ENCODE measurements at places on chromosomes 13 and 19.

GRCh38 chr13:44064357-44064756, 184.7 kb downstream of the LACC1 start:
- DNase-seq, result no peak

GRCh38 chr13:20424949-20425348, 100.7 kb downstream of the CRYL1 start:
- no peak for DNase-seq

GRCh38 chr13:38803531-38803930, 116.7 kb downstream of the FREM2 start:
- DNase-seq, result no peak

DNA sequence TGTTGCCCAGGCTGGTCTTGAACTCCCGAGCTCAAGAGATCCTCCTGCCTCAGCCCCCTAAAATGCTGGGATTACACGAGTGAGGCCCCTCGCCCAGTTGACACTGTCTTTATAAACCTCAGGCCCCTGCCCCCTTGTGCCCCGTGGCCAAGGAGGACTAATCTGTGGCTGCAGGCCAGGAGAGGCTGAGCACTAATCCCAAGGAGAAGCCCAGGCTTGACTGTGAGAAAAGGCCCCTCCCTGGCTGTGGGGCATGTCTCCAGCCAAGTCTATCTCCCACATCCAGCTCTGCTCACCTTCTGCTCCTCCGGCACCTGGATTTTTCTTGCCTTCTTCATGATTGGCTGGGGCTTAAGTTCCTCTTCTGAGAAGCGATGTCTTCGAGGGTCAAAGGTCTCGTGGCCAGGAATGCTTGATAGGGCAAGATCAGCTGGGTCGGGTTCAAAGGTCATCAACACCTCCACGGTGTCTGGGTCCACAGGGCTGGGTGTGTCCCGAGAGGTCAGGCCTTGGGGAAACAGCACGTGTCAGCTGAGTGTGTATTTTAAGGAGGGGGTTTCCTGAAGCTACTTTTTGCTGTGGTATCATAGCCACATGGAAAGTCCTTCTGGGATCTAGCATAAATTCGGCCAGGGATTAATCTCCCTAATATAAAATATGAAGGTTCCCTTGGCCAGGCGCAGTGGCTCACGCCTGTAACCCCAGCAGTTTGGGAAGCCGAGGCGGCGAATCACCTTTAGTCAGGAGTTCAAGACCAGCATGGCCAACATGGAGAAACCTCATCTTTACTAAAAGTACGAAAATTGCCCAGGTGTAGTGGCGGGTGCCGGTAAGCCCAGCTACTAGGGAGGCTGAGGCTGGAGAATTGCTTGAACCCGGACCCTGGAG, 3.8 kb downstream of the DBP start:
- DNase-seq, result no peak

- DNase-seq, result no peak
Observed at GRCh38 chr13:59360916-59361315, 802.8 kb downstream of the DIAPH3 start.

DNA sequence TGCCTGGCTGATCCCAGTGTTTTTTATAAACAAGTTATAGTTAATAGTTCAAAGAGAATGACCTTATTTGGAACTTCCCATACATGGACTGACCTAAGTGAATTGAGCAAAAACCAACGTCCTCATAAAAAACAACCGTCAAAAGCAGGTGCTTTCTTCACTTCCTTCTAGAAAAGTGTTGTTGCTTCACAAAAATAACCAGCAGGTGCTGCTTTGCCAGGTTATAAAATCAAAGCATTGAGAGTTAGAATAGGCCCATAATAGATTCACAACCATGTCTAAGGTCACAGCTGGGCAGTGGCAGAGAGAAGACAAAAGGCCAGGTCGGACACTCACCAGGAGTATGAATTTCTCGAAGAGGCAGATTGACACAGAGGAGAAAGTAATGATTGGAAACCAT, 9.5 kb downstream of the RUBCNL start:
- DNase-seq, result no peak

DNA sequence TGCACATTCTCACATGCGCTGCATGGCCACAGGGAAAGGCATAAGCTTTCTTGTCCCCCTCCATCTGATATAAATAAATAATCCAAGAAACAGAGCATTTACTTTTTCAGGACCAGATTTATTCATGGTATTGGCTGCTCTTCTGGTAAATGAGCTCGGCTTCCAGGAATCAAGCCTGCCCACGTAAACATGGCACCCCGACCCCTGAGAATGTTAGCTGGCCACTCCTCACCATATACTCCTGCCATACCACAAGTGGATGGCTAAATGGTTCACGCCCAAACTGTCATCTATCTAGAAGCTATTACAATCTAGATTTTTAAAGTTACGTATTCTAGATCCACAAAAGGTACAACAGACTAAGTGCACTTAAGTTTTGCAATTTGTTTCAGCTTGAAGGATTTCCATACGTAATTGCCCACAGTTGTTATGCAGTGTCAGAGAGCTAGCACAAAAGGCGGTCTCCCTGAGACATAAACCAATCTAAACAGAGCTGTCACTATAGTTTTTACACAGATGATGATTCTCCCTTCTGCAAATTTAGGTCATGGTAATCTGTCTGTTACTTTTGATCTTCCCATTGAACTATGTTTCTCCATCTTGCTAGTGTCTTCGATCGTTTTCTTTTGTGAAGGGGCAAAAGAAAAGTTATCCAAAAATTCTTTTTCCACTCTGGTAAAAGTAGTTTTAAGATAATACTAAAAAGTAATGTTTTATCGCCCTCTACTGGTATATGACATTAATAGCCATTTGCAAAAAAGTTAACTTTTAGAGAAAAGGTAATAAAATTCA, 16.2 kb upstream of the FOXO1 start:
- no peak for DNase-seq

- no peak for DNase-seq
Observed at GRCh38 chr19:2978166-2978767, 903 bp downstream of the TLE6 start.

GRCh38 chr13:73657821-73658540, 476.2 kb downstream of the KLF12 start:
- no peak for DNase-seq

DNA sequence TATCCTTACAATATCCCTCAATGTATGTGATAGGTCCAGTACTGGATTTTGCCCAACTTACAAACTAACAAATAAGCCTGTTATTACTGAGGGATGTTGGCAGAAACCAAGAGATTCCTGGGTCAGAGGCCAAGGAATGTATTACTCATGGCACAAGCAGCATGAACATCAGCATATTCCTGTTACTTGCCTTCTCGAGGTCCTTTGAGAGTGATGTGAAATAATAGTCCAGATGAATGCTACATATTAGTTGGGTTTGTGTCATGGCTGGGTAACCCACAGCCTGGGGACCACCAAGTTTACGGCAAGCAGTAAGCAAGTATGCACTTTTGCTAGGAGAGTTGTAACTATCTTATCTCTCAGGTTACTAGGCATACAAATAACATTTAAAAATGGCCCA, 384.5 kb upstream of the GPC6 start:
- no peak for DNase-seq

All from NCI-H187 (cell line).